AG10803 (cell line): ENCODE measurements at places on chromosomes 2 and 18.

- DNase-seq = no peak
Measured at GRCh38 chr2:190582736-190583506, 48.4 kb upstream of the NEMP2 start.

DNA sequence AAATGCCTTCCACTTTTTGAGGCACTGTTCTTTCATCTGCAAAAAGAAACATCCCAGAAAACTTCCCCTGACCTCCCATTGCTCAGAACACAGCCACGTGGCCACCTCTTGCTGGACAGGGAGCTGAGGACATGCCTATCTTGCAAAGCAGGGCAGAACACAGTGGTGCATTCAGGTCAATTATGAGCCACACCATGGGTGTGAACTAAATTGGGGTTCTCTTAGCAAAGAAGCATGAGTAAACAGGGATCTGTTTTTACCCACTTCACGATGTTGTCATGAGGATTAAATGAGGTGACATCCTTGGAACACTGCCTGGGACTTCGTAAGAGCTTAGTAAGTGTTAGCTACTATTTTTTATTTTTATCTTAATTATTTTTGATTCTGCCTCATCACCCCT is 25.1 kb downstream of the BMP10 start:
- DNase-seq = no peak

GRCh38 chr2:131033786-131034121 is 59.5 kb downstream of the FAM168B start:
- no peak for DNase-seq

- no peak for DNase-seq
Measured at GRCh38 chr2:174492963-174493431, 6.2 kb upstream of the GPR155 start.

GRCh38 chr2:190408538-190409271 is 550 bp downstream of the MFSD6 start:
- DNase-seq = peak; percentile 16

GRCh38 chr2:16012626-16013358 is 72.4 kb downstream of the MYCN start:
- no peak for DNase-seq

DNA sequence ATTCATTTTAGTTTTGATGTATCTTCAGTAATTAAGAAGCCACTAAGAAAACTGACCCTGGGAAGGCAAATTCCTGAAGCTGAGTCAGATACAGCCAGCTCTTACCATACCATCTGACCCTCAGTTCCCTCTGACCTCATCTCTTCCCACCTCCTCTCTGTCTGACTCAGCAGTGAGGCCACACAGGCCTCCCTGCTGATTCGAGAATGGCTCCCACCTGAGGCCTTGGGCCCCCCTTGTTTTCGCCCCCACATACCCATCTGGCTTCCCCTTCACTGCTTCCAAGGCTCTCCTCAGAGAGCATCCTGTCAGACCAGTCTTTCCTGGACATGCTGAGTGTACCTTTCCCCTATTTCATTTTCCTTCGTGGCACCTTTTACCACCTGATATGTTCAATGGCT is 71.0 kb upstream of the CYP1B1 start:
- peak; percentile 95 for DNase-seq

GRCh38 chr2:38947241-38948239 is 57.9 kb downstream of the ARHGEF33 start:
- DNase-seq = peak; percentile 64

DNA sequence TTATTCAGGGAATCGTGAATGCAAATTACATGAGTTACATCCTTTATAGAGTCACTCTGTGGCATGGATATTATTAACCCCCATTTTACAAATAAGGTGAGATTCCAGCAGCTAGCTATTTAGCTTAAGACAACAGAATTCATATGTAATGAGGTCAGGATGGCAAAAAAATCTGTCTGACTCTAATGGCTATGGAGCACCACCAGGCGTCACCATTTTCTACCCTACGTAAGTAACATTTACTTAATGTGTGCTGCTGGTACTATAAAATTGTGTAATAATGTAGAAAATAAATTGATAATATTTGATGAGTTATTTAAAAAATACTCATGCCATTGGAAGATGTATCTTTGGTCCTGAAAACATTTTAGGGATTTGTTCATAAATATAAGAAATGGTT is 2040.1 kb upstream of the LRRTM1 start:
- DNase-seq = no peak

DNA sequence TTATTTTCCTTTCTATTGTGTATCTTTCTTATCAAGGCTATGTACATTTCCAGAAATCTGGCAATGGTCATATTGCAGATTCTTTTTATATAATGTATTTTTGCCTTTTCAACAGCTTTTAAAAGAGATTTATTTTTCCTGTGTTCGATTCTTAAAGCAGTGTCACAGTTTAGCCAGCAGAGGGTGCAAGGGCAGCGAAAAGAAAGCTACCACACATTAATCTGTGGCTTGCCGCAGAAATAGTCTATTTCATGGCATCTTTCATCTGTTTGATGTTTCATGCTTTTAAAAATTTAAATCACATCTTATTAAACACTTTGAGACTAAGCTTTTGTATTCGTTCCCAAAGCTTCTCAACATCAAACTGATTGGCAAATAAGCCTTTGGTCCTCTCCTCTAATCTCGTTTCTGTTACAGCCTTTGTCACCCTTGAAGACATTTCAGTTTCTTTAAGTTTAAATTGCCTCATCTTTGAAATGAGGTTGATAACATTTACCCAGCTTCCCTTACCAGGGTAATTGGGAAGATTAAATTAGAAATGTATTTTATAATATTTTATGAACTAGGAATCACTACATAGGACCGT is 73.3 kb downstream of the PIK3C3 start:
- peak; percentile 58 for DNase-seq
